AG08395 (cell line): ENCODE measurements at places on chromosomes 6 and 20.

DNA sequence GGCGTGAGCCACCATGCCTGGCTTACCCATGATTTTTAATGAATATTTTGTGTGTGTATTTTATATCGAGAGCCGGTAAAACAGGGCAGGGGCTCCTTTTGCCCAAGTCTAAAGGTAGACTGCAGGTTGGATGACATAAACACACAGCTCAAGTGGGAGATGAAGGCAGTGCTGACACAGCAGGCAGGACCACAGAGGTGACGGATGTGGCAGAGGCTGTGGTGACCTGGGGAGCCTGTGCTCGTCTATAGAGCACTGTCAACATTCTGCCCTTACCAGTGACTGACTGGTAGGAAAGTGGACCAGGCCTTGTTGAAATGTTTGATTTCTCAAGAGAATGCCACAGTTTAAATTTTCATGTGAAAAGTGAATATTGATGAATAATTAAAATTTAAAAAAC, 137.5 kb downstream of the ZFP64 start:
- no peak for DNase-seq

GRCh38 chr6:36126553-36127458, 3.5 kb upstream of the MAPK13 start:
- no peak for DNase-seq

GRCh38 chr20:44738813-44739477, 6.7 kb upstream of the KCNK15 start:
- peak; percentile 79 for DNase-seq

DNA sequence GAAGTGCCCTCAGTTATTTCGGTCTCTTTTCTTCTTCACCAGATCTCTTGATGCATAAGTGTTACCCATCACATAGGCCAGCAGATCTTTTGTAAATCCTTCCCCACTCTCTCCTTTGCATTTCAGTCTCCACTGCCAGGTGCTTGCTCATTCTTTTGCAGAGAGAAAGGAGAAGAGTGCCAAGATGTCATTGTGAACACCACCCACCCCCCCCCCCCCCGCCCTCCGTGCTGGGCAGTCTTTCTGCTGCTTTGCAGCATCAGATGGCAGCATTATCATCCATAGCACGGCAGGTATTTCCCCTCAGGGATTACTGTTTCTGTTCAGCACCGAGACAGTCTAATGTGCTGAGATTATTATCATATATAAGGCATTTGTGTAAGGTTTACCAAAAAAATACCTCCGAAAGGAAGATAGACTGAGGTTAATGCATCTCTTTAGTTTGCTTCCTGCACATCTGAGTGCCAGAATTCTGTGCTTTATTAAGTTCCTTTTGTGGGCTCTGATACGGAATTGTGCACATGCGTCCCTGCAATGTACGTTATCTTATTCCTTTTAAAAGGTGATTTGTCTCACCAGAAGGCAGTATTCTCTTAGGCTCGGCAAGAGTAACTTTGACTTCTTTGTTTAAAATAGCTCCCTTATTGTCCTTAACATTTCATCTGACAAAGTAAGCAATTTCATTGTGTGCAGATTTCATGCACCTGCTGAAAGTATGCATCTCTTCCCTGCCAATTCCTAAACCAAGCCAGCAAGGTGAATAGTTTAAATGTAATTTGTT, 128.8 kb downstream of the PHACTR1 start:
- DNase-seq: no peak

GRCh38 chr20:1618479-1618878, 1.3 kb downstream of the SIRPB1 start:
- peak; percentile 0 for DNase-seq

GRCh38 chr20:44033344-44033743, 118.7 kb downstream of the TOX2 start:
- no peak for DNase-seq

DNA sequence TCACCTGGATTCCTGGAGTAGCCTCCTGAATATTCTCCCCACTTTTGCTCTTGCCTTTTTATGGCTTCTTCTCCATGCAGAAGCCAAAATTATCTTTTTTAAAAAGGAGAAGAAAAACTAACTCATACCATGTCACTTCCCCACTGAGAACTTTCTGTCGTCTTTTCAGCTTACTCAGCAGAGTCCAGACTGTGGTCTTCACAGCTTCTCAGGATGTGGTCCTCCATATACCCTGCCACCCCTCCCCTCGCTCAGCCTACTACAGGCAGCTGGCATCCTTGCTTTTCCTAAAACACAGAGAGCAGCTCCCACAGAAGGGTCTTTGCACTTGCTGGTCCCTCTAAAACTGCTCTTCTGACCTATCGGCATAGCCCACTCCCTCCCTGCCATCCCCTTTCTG, 89.4 kb upstream of the ISM1 start:
- no peak for DNase-seq

DNA sequence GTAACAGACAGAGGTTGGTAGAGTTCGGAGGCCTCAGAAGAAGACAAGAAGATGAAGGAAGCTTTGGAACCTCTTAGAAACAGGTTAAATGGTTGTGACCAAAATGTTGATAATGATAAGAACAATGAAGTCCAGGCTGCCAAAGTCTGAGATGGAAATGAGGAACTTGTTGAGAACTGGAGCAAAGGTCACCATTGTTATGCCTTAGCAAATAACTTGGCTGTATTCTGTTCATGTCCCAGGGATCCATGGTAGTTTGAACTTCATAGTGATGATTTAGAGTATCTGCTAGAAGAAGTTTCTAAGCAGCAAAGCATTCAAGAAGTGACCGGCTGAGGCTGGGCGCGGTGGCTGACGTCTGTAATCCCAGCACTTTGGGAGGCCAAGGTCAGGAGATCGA, 11.1 kb upstream of the LSM14B start:
- no peak for DNase-seq

- no peak for DNase-seq
Observed at GRCh38 chr20:2771631-2772080, 28.8 kb downstream of the CPXM1 start.

DNA sequence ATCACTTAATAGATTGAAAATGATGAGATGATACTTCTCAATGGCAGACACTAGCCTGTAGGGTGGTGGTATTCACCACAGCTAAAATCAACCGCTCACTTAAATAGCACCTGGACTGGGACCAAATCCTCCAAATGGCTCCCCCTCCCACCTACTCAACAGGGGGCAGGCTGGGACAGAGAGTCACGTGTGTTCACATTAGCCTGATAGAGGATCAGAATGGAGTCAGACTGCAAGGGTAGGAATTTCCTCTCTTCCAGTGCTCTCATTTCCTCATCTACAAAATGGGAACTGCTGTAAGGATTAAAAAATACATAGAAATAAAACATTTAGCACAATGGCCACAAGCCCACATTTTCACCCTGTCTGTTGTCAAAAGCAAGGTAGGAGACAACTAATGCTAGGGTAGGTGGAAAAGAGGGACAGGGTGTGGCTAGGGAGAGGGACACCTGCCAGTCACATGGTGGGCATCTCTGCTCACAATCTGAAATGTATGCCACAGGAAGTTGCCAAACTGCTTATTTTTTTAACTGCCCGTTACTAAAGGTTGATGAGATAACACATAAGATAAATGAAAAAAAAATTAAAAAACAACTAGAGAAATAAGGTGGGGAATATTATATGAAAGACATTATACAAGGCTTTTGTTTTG, 55.3 kb downstream of the BACH2 start:
- no peak for DNase-seq

GRCh38 chr6:56909115-56909907, 45.6 kb upstream of the BEND6 start:
- peak; percentile 30 for DNase-seq

DNA sequence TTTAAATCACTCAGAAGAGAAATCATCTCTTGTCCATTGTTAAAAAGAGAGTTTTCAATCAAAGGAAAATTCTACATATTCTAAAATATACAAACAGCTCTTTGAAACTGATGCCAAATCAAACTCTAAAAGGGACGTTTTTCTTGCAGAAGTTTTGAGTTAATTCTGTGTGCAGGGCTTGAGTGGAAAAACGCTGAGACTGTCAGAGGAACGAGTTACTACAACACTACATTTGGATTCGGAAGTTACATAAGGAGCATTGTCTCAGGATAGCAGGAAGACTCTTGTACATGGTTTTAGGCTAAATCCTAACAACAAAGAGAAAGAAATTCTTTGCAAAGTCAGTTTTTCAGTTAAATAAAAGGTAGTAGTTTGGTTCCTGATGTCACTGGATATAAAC, 155.7 kb upstream of the SUPT3H start:
- DNase-seq: no peak

DNA sequence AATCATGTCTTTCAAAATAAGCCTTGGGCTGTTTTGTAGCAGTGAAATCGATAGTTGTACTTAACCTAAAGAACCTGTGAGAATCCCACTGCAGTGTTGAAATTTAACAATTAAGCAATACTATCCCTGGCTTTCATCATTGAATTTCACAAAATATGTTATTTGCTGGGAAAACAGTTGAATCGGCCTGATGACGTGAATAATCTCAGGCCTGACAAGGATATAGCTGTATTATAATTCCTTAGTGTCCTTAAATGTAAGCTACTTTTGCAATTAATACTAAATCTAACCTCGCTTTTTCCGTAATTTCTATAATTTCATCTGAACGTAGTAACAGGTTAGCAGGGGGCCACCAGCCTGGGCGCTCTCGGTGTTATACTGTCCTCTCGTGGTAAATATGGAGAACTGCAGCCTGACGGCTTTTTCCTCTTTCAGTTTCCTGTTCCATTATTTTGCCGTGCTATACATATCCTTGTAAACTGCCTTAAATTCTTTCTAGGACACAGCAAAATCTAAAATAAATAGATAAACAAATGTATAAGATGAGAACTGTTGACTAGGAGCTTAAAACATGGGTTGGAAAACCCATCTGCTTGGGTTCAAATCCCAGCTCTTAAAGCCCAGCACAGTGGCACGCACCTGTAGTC, 24.0 kb downstream of the MTFR2 start:
- DNase-seq: peak; percentile 67

- no peak for DNase-seq
Observed at GRCh38 chr6:6591778-6592465, 3.4 kb downstream of the LY86 start.

GRCh38 chr6:41494212-41495110, 51.7 kb upstream of the FOXP4 start:
- DNase-seq: no peak

DNA sequence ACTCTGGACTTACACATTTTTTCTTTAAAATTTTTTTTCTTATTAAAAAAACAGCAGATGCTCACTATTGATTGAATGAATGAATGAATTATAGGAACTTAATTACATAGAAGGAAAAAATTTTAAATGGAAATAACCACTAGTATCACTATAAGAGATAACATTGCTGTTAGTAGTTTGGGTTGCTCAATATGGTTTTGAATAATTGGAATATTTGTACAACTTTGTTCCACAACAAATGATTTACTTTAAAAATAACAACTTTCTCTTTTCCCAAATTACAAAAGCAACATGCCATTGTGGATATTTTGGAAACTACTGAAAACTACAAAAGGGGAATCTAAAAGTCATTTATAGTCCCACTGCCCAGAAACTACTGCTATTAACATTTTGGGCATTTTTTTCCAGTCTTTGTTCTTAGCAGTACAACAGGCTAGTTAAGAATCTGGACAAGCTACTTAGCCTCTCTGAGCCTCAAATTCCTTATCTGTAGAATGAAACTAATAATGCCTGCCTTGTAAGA, 61.0 kb upstream of the REV3L start:
- DNase-seq: no peak

GRCh38 chr6:112298021-112298745, 43.8 kb upstream of the LAMA4 start:
- DNase-seq: peak; percentile 88

DNA sequence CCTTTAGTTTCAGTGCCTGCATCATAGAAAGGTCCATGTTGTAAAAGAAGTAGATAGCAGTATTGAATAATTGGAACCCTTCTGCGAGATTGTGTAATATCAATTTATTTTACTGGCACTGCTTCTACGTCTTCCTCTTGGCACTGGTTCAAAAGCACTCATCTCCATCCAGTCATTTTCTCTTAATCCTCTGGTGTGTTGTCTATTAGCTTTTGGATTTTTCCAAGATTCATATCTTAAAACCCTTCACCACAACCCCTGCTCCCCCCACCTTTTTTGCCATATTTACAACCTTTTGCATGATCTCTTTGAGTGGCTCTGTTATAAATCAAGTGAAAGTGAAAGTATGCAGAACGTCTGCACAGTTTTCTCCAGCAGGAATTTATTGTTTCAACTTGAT, 76.6 kb upstream of the HSF2 start:
- no peak for DNase-seq

DNA sequence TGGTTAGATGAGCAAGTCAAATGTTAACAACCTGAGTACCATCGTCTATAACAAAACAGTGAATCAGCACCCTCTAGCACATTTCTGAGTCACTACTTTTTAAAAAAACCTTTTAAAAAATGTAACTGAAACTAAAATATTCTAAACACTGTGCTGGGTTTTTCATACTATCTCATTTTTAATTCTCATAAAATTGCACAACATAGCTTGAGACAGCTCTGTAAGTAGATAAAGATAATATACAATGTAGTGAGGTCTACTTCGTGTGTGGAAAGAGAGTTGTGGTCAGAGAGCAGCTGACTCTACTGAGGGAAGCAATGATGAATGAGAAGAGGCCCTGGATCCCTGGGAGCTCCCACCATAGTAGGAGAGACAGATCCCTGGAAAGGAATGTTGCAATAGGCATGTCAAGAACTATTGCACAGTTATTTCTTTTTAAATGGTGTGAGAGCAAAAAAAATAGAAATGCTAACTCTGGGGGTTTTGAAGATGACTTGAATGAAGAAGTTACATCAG, 13.6 kb upstream of the CALHM6 start:
- DNase-seq: peak; percentile 88

DNA sequence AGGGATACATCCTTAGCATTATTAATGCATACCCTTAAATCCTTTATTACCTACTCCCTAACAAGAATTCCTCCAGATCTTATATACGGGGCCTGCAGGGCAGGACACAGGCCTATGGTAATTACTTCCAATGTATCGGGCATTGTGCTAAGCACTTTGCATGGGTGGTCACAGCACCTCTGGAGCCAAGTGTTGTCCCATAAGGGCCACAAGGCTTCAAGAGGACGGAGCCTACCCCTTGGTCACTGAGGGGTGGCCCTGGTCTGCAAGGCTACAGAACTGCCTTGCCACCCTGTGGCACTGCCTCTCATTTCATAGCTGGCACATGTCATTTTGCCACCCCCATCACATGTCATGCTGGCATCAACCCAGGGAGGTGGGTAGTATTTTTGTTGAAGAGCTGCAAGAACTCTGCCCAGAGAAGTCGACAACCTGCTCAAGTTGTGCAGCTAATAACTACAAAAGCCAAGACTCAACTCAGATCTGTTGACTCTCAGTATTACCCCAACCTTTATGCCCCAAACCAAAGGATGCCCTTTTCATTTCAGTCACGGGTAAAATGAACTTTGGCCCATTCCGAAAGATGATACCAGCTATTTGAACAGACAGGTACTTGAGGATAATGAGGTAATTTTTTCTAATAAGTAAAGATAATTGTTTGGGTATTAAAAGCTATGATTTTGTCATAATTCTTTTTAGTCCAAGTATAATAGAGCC, 144.1 kb upstream of the AKAP12 start:
- DNase-seq: no peak

- no peak for DNase-seq
Observed at GRCh38 chr6:118307581-118307980, 240.5 kb upstream of the PLN start.
